ENCODE measurements at places on chromosomes 12 and 14.

DNA sequence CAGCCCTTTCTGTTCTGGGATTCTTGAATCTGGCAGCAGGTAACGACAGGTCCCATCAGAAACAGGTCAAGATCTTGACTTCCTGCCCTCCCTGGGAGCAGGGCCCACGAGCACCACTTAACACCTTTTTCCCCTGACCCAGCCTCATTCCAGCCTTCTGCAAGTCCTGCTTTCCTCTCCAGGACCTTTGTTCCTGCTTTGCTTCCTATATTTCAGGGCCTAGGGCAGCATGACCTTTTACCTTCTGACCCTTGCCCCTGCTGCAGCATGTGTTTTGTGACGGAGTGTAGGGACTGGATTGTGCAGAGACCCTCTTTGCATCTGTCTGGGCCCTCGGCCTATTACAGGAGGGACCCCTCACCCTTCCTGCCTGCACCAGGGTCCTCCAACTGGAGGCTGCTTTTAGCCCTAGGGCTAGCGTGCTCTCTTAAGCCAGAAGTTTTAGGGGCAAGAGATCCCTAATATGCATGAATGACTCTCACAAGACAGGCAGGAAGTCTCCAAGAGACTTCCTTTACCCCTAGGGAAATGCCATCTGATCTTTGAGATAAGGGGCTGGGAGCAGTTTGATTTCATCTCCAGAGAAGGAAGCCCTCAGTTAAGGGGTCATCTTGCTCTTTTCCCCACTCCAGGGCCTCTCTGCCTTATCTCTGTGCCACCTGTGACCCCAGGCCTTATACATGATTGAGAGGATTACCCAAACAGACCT, 209.4 kb upstream of the BCL2L14 start:
- no peak for DNase-seq

GRCh38 chr14:89504602-89505313, 87.7 kb upstream of the FOXN3 start:
- peak; percentile 52 for DNase-seq

- no peak for DNase-seq
These were observed 11.3 kb downstream of the KMT5A start for GRCh38 chr12:123395236-123395635.

- DNase-seq, result no peak
These were observed 5.5 kb upstream of the ITPK1 start for GRCh38 chr14:93121030-93121834.

- DNase-seq, result no peak
These were observed 224.6 kb upstream of the FOXN3 start for GRCh38 chr14:89641495-89642175.

DNA sequence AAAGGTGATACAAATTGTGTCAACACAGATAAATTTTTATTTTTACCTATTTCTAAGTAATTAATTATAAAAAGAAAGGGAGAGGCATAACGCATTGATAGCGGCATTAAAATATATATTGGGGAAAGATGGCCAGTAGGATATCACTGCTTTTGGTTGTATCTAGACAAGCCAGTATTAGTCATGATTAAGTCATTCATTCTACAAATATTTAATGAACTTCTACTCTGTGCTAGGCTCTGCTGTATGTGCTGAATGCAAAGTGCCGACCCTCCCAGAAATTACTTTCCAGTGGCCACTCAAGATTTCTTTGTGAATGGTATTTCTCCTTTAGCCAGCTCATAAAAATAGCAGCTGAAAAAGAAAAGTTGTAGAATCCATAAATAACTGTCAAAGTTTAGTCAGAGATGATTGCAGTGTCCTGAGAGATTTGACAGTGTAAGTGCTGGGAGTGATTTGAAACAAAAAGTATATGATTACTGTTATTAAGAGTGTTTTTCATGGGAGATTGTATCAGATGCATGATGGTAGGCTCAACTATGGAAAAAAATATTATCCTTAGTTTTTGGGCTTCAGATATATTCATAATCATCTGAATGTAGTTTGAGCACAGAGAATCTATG, 133.2 kb downstream of the MGAT4C start:
- no peak for DNase-seq

- DNase-seq, result no peak
These were observed 7.4 kb downstream of the CDKN1B start for GRCh38 chr12:12724421-12725085.

DNA sequence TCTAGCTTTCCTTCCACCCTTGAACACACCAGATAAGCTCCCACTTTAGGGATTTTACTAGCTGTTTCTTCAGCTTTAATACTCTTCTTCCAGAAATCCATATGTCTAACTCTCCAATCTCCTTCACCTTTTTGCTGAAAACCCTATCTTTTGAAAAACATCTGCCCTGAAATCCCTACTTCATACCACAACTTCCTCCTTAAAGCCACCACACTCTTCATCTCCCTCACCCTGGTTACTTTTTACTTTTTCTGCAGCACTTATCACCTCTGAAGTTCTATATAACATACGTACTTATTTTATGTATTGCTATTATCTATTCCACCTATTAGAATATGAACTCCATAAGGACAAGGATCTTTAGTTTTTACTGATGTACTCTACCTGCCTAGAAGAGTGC, 28.6 kb upstream of the PTPRQ start:
- no peak for DNase-seq

- no peak for DNase-seq
These were observed 87.6 kb downstream of the SYNE2 start for GRCh38 chr14:63940387-63940786.

DNA sequence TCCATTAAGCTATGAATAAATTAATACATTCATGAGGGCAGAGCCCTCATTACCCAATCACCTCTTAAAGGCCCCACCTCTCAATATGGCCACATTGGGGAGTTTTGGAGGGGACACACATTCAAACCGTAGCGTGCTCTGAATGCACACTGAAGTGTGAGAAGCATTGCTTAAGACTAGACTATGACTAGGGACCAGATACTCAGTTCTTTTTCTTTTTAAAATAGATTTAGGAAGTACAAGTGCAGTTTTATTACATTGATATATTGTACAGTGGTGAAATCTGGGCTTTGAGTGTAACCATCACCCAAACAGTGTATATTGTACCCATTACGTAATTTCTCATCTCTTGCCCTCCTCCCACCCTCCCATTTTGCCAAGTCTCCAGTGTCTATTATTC, 21.0 kb upstream of the JDP2 start:
- DNase-seq, result no peak

DNA sequence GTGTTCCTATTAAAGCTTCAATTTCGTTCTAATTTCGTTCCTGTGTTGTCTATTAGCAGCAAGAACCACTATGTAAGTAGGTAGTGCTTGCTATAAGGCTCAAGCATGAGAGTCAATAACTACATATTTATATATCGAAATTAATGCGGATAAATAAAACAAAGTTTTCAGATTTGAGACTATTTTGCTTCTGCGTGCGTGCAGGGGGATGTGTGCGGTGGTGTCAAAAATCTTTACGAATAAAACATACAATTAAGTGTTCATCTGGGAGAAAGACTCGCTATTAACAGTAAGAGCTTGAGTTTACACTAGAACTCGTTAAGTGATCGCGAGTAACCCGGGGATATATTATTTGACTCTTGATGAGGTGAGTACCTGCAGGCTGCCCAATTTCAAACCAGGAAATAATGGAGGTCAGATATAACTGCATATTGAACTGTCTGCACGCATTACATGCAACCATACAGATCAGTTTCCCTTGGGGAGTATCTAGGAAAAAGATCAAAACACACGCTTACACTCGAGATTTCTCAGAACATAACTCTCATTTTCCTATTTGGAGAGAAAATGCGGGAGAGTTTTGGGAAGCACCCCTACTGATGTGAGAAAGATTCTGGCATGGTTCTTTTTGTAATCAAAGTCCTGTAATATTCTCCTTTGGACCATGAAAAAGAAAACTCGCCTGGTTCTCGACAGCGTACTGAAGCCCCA, 813 bp downstream of the TWF1 start:
- no peak for DNase-seq

- DNase-seq, result no peak
These were observed 105.9 kb downstream of the RBM19 start for GRCh38 chr12:113860059-113860820.

GRCh38 chr14:104149617-104150135, 11.3 kb downstream of the KIF26A start:
- DNase-seq, result no peak

DNA sequence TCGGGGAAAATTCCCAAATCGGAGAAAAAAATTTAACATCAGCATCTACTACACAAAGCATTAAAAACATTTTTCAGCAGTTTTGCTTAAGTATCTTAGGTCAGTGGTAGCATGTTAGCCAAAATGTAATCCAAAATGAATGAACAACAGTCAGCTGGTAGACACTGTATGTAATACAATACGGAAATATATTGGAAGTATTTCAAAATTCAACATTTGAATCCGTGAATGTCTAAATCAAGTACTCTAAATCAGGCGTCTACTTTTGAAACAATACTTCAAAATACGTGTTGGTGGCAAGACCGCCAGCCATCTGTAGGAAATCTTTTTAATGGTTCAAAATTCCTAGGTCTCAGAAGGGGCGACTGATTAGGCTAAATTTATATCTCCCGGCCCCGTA, 1.1 kb downstream of the SCAF11 start:
- no peak for DNase-seq
